Urinary bladder (tissue), 4 donors: ENCODE measurements at places on chromosomes 6 and 20. TPM values are rescaled to one million over a fixed set of nuclear protein-coding genes. Genes with fewer than 3 reads are reported as not detected.

The MCHR2 gene
- total RNA-seq: 0.48 TPM

The PNPLA1 gene
- total RNA-seq: not detected

The STMND1 gene
- total RNA-seq: not detected

The RAD21L1 gene
- not detected for total RNA-seq

The PPP1R14C gene
- total RNA-seq: 0.42 TPM

The SEMG1 gene
- not detected for total RNA-seq

The HRH3 gene
- total RNA-seq: 0.16 TPM

The ZNF165 gene
- total RNA-seq: 1.0 TPM

The CYP39A1 gene
- 13.3 TPM for total RNA-seq

The SLC25A27 gene
- total RNA-seq: 41.5 TPM

The NEURL2 gene
- total RNA-seq: 4.8 TPM

The TMEM217 gene
- total RNA-seq: 3.4 TPM

The NKX2-4 gene
- total RNA-seq: not detected

DNA sequence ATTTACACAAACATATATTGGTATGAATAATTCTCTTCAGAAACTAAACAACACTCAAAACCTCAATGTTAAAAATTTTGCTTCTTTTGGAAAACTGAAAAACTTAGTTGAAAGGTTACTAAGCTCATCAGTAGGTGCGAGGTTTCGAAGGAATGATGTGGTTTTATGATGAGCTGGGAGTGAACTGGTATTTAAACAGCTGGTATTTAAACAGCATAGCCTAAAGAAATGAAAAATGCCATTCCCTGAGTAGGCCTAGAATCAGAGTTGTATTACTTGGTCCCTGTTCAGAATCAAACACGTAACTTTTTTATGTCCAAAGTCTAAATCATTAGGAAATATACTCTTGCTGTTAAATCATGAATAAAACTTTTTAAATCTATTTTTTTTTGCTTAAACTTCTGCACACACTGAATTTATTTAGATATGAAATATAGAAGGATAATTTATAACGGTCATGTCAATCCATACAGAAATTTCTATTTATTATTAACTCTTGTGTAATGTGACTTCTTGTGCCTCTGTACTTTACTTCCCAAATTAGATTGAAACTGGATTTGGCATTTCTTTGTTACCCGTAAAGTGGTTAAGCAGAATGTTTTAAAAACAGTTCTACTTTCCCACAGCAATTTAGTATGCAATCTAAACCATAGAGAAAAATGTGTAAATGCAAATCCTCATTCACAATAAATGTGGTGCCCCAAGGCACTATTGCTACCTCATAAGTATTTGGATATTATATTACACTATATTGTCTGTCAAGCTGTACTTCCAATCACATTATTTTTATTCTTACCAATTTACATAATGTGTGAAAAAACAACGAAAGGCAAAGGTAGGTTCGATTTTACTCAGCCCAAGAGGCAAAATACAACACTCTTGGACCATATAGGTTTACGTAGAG, 124.1 kb downstream of the HS3ST5 start:
- no peak for DNase-seq

GRCh38 chr20:50215101-50215690, 24.6 kb downstream of the CEBPB start:
- DNase-seq: no peak

DNA sequence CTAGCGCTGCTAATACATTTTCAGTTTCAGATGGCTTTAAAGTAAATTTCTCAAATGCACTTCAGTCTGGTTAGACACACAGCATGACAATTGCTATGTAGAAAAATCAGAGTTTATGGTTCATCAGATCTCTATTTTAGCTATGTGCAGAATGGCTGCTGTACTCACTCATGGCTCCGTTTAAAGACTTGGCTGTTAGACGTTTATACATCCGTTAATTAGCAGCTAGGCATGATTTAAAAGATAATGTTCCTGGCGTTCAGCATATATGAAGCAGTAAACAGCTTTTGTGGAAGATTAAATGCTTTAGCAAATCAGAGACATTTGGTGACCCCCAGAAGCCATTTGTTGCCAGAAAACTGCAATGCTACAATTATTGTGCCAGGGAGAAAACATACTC, 350.0 kb upstream of the MANEA start:
- no peak for DNase-seq

GRCh38 chr6:46993846-46994245, 48.3 kb downstream of the ADGRF1 start:
- no peak for DNase-seq

DNA sequence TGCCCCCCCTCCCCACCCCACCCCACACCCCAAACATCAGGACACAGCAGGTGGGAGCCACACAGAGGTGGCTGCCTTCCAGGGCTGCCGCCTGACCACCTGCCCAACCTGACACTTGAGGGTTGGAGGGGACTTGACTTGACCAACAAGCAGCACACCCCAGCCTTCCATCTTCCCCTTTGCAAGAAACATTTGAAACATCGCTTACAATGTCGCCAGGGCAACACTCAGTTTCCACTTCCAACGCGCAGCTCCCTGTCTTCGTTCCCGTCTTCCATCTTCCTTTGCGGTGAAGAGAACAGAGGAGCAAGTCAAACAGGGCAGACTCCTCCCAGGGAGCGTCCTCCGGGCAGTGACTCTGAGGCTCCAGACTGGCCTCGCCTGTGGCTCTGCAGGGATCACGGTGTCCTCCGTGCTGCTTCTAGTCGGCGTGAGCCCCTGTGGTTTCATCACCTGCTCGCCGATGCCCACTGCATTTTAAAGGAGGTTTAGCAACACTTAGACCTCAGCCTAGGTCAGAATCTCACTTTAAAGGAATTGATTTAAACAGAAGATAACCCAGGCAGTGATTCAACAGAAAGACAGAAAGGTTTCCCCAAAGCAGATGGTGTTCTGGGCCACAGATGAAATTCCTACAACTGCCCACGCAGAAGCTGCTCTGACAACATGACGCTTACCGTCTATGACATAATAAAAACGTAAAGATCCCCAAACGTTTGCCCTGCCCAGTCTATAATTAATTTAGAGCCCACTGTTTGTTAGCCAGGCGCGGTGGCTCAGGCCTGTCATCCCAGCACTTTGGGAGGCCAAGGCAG, 130.8 kb downstream of the TAF4 start:
- DNase-seq: no peak

DNA sequence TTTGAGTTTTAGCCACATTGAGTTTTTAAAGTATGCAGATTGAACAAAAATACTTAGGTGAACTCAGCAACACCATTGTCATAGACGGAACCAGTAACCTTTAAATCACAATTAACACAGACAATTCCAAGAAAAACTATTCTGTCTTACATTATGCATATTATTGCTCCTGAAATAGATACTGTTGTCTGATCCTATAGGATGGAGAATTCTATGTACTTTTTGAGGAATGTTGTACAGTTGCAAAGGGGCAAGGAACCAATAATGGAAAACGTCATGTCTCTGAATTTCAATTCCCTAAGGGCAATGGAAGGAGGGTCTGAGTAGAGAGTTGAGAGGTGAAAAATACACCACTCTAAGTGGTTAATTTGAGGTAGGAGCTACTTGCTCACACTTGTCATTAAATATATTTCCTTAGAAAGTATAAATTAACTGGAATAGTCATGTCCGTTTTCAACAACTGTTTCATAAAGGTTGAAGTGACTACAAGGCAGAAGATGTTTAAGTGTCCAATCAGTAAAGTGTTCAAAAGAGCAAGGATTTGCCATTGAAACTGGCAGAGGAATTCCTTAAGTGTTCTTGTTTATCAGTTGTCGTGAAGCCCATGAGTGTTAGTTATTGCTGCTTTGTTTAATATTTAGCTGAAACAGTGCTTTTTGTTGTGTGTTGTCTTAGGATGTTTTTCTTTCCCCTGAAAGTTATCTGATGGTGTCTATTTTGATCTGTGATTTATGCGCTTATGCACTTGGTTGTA, 1.3 kb downstream of the NKAIN2 start:
- DNase-seq: no peak

- DNase-seq: no peak
Observed at GRCh38 chr6:13561624-13562267, 12.7 kb upstream of the SIRT5 start.

DNA sequence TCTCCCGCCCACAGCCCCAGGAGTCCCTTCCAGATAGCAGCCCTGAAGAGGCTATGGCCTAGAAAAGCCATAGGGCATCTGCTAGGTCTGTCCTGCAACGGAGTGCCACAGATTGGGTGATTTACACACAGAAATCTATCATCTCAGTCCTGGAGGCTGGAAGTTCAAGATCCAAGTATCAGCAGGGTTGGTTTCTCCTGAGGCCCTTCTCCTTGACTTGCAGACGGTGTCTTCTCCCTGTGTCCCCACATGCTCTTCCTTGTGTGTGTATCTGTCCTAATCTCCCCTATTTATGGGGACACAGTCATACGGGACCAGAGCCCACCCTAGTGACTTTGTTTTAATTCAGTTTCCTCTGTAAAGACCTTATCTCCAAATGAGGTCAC, 15.3 kb downstream of the FOXF2 start:
- DNase-seq: no peak

DNA sequence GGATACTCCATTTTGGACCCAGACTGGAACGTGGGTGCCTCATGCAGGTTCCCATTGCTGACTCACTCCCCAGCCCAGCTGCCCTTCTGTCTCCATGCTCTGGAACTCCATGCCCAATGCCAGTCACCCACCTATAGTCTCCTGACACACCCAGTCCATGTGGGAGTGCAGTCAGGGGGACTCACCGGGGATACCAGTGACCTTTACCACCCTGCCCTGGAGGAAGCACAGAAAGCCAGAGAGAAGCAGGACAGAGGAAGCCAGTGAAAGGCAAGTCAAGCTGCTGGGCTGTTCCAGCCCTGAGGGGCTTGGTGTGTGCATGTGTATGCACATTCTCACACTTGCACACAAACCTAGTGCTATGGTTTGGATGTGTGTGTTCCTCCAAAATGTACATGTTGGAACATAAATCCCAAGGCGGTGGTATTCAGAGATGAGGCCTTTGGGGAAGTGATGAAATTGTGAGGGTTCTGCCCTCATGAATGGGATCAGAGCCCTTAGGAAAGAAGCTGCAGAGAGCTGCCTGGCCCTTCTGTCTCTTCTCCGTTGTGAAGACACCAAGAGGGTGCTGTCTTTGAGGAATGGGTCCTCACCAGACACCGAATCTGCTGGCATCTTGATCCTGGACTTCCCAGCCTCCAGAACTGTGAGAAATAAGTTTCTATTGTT, 121.4 kb upstream of the MAFB start:
- DNase-seq: no peak

DNA sequence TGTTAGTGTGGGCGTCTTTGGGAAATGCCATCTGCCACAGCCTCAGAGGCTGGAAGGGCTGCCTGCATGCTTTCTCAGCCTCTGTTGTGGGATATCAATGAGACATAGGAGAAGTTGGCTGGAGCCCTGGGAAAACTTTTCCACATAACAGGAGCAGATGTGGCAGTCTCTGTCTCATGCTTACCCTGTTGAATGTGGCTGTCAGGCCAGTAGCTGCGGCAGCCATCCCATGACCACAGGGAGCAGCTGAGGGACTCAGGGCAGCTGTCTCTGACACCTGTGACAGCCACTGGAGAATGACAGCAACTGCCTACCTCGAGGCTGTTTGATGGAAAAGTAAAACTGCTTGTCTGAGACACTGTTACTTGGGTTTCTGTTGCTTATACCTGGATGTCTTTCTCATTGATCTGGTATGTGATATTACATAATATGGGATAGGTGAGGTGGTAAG, 64.4 kb downstream of the TULP4 start:
- DNase-seq: no peak

DNA sequence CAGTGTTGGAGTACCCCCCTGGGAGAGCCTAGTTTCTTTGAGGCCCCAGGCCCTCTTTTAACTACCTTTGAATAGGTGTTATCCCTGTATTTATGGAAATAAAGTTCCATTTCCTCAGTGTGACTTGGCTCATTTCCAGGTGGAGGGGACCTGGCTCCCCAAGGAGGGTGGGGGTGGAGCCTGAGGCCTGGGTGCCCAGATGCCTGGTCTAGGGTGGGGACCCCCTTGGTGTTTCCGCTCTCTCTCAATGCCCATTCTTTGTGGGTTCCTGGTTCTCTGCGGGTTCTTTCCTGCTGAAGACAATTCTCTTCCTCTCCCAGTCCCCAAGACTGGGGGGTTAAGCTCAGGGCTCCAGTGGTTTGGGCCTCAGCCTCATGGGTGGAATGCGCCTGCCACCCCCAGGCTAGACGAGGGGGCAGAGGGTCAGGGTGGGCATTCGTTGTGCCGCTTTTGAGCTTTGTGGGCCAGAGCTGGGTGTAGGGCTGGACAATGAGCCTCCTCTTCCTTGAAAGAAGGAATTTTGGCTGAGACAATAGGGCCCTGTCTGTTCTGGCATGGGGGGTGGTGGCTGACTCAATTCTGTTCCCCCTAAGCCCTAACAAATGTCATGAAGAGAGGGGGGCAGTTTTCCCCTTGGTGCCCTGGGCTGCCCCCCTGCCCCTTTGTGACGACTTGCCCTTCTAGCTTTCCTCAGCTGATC, 686 bp upstream of the EGFL8 start:
- DNase-seq: no peak

- DNase-seq: no peak
Observed at GRCh38 chr20:45077559-45077958, 23.4 kb downstream of the KCNS1 start.

GRCh38 chr6:150352321-150353296, 16.2 kb upstream of the IYD start:
- DNase-seq: no peak

DNA sequence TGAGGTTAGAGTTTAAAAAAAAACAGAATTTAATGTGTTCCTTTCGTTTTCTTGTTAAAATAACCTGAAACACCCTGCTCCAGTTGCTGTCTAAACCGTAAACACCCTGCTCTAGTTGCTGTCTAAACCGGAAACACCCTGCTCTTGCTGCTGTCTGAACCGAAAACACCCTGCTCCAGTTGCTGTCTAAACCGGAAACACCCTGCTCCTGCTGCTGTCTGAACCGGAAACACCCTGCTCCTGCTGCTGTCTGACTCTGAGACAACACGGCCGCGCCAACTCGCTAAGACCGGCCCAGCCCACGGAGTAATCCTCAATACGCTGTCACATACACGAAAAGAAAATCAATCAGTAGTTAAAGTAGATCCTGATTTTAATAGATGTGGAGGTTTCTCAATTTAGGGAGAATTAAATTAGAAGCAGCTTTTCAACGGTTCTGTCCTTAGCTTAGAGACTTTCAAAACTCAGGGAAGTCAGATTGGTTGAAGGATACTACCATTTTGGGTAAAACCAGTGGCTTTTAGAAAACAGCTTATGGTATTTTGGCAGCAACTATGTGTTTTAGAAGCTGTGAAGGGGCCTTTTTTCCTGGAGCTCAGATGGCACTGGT, 98.3 kb downstream of the RAMACL start:
- no peak for DNase-seq

GRCh38 chr6:135581211-135581610, 83.7 kb upstream of the AHI1 start:
- no peak for DNase-seq

GRCh38 chr6:159753081-159753872, 8.6 kb upstream of the ACAT2 start:
- no peak for DNase-seq

DNA sequence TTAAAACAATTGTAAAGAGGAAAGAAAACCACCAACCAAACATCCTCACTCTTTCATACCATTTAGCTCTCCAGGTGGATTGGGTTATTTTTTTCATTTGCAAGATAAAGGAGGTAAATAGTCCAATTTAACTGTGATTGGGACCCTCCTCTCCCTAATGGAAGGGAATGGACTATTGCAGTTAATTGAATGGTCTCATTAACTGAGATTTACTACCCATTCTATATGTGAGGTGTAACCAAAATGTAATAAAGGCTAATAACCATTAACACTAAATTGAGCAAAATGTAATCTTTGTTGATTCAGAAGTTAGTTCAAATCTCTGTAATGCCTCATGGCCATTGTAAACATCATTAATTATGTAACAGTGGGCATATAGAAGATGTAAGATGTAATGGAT, 105.0 kb downstream of the KLHL32 start:
- no peak for DNase-seq

GRCh38 chr6:75735491-75736186, 13.4 kb upstream of the MYO6 start:
- no peak for DNase-seq
